Bone marrow (tissue), 2 donors: ENCODE measurements at places on chromosomes 13 and 19.

GRCh38 chr13:40466272-40466671 is 200.2 kb downstream of the FOXO1 start:
- DNase-seq: no peak

DNA sequence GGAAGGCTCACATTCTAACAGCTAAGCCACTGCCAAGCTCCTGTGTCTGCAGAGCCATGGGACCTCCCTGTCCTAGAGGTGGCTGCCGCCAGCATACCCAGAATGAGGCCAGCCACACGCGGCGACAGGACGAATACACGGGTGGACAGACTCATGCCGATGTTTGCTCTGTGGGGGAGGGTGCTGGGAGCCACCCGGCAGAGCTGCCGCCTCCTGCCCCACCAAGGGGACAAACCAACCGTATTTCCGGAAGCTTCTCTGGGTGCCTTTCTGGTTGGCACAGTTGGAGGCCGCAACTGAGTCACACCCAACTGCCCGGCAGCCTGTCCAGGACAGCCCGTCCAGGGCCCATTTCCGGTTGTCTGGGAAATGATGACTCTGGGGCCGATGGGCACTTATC is 20.3 kb downstream of the C13orf46 start:
- DNase-seq: no peak

- DNase-seq: peak; percentile 68
Measured at GRCh38 chr19:1132552-1133383, 29.0 kb downstream of the GPX4 start.

DNA sequence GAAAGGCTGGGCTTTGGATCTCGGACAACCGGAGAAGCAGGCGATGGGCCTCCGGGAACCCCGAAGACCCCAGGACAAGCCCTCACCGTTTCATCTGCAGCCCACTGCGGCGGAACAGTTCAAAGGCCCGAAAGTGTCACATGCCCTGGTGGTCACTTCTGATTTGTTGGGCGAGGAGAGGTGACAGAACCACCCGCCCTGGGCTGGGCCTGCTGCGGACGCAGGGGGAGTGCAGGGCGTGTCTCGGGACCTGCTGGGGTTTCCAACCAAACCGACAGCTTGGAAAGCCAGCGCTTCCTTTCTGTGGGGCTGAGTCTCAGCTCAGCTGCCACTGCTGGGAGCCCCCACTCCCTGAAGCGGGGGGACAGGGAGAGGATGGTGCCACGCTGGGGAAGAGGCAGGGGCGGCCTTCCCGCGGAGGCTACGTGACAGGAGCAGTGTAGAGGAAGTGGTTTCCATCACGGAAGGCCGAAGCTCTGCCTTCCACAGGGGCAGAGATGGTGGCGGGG is 22.8 kb upstream of the ZBTB7A start:
- DNase-seq: peak; percentile 47

DNA sequence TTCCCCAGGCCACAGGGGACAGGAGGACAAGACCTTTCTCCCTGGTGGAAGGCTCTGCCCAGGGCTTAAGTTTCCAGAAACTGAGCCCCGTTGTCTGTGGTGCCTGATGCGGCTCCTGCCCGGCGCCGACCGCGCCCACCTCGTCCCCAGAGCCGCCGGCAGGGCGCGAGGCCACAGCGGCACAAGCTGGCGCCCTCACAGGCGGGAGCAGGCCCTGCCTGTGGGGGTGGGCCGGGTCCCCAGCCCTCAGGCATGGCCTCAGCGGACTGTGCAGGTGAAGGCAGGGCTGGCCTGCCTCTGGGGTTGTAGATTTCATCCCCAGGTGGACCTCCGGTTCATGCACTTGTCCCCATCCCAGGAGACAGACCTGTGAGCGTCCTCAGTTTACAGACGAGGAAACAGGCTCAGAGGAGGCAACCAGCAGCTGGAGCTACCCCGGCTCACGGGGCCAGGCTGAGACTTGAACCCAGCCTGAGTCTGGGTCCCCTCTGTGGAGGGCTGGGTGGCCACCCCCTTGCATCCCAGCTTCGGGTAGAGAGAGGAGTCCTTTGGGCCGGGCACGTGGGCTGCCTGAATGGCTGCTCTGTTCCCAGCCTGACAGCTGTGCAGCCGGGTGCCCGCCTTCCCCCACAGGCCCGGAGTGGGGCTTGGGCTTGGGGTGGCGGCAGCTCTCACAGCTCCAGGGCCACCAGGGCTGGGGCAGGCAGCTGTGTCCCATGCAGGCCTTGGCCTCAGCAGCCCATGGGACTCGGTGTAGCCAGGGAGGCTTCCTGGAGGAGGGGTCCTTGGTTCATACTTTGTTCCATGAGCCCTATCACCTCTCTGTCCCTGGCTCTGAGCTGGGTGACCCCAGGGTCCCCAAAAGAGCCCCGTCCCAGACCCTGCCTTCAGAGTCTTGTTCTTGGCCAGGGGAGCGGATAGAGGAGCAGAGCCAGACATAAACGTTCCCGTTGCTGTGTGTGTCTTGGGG is 26.8 kb downstream of the PIAS4 start:
- no peak for DNase-seq

DNA sequence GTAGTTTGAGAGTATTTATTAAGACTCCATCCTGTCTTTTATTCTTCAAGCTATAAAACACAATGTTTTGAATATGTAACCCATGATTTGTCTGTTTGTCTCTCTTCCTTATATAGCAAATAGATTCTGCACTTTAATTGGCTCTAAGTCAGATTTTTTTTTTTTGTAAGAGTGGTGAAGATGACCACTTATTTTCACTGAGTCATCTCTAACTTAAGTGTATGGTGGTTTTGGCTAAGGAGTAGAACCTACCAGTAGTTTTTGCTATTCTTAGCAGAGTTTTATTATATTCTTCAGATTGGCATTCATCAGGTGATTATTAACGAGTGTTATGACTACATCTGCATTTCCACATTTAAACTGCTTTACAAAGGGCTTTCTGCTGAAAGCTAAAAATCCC is 194.7 kb downstream of the LMO7 start:
- DNase-seq: no peak

DNA sequence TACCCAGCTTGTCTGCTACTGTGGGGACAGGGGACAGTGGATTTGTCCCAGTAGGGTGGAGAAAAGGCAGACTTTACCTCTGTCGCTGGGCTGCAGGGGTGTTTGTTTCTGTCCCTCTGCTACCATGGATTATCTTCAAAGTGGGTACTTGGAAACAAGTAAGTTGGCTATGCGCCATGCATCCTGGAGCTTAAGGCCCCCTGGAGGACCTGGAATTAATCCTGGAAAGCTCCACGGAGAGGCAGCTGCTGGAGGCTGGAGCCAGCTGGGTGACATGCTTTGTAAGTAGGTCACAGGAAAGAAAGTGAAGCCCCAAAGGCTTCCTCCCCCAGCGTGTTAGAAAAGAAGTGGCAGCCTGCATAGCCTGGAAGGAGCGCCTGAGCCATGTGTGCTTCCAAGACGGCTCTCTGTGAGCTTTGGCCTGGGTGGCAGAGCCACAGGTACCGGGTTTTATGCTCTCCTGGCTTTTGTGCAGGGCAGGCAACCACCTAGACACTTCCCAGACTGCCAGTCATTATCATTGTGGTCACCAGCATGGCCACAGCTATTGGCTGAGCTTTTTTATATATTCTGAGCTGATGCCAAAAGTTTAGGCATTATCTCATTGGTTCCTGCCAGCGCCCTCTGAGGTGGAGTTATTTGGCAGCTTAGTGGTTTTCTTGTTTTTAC is 9.5 kb downstream of the B3GLCT start:
- no peak for DNase-seq

- DNase-seq: no peak
Measured at GRCh38 chr13:41944229-41944628, 16.7 kb downstream of the VWA8 start.

DNA sequence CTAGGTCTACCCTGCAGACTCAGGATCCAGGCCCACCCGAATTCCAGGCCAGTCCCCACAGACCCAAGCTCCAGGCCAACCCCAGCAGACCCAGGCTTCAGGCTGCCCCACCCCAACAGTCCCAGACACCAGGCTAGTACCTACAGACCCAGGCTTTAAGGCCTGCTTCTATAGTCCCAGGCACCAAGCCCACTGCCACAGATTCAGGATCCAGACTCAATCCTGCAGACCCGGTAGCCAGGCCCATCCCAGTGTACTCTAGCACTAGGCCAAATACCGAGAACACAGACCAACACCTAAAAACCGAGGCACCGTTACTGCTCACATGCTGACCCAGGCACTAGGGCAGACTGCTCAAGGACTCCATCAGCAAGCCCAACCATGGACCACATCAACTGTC is 862.3 kb downstream of the UQCRFS1 start:
- DNase-seq: no peak

DNA sequence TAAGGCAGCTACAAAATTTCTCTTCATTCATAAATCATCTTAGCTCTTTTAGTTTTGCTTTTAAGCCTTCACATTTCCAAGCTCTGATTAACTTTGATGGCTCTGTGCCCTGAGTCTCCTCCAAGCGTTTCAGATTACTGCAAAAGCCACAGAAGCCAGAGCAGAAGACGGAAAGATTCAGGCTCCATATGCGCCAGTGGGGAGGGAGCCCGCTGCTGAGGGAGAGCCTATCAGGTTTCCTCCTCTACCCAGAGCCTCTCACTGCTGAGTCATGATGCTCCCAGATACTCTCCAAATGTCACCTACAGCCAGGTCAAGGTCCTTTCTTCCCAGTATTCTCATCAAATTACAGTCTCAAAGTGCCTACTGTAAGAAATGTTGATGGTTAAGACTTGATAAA is 193.6 kb downstream of the RAP2A start:
- no peak for DNase-seq

DNA sequence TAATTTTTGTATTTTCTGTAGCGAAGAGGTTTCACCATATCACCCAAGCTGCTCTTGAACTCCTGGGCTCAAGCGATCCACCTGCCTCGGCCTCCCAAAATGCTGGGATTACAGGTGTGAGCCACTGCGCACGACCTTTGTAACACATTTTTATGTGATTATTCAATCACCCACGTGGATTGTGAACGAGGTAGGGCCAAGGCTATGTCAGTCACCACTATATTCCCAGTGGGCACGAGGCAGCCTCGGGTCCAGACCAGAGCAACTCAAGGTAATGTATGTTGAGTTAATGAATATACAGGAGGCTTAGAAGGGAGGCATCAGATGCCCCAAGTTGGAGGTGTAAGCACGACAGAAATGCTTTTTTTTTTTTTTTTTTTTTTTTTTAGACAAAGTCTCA is 8.9 kb downstream of the PTGIR start:
- DNase-seq: no peak

GRCh38 chr19:10372690-10373089 is 7.7 kb downstream of the TYK2 start:
- no peak for DNase-seq

- DNase-seq: no peak
Measured at GRCh38 chr13:101726681-101727080, 274.2 kb downstream of the ITGBL1 start.
